Activated CD4-positive, alpha-beta T cell treated with anti-CD3 and anti-CD28 coated beads, Interleukin-2, amount 10 ng/mL, durations not matched to agents 7 days and 5 days (primary cell): ENCODE measurements at places on chromosomes 5 and 9.

DNA sequence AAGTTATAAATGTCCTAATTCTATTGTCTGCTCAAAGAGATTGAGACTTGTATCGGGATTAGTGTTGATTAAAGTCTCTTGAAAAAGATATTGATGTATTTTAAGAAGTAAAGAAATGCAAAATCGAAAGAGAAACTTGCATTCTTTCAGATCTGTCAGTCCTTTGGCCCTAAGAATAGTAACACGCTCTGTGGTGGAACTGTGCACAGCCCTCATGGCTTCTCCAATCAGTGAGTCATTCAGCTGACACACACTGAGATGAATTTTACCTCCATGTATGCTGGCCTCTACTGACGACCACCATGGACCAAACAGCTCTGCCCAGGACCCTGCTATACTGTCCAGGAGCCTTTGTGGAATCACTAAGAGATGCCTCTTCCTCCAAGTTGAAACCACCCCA, 232.4 kb downstream of the ESM1 start:
- DNase-seq: peak; percentile 23

GRCh38 chr5:32098890-32099310, 75.2 kb downstream of the GOLPH3 start:
- DNase-seq: no peak

GRCh38 chr5:140602147-140602546, 30.8 kb downstream of the CD14 start:
- DNase-seq: no peak

GRCh38 chr9:123999661-124000060, 11.9 kb upstream of the LHX2 start:
- DNase-seq: no peak

- no peak for DNase-seq
These were observed 69.7 kb upstream of the TNPO1 start for GRCh38 chr5:72746736-72747135.
